ENCODE measurements at places on chromosomes 11 and 22.
A peak's percentile ranks its signal among the peaks of the same experiment; 100 is the strongest.

DNA sequence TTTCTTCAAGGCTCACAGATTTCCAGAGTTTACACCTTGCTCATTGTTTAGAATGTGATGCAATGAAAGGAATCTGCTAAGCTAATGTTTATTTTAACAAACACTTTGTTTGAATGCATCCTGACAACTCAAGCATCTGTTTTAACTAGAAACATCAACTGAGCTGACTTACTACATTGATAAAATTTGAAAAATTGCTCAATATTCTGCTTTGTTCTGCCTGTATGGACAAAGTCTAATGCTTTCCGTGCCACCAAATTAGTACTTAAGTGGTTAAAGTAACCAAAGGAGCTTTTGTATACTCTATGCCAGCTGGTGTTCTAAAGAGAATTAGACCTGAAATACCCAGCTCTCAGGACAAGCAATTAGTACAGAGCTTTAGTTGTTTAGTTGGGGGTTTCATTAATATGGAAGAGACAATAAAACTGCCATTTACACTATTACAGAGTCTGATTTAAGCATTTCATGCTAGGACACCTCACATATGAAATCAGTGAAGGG is 105.2 kb downstream of the MAML2 start:
- DNase-seq, result no peak

GRCh38 chr11:104817973-104818372 is 80.3 kb downstream of the CASP12 start:
- no peak for DNase-seq

GRCh38 chr22:19917389-19918138 is 24.0 kb upstream of the COMT start:
- DNase-seq, result no peak

DNA sequence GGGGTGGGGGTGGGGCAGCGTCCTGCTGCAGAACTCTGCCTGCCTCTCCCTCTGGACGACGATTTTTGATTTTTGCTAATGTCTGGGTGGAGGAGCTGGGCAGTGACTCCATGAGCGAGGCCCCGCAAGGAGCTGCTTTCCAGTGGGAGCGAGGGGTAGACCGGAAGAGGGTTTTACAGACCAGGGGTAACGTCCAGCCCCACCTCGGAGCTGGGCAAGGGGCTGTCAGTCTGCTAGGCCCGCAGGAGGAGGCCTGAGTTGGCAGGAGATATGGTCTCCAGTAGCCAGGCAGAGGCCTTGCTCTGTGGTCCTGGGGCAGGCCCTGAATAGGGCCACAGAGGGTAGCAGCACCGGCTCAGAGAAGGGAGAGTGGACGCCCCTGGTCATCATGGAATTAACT is 9.0 kb downstream of the MAPK8IP2 start:
- DNase-seq, result no peak

GRCh38 chr11:10716122-10716521 is 22.6 kb upstream of the IRAG1 start:
- DNase-seq, result no peak

GRCh38 chr11:38446336-38446735 is 1848.3 kb upstream of the RAG2 start:
- DNase-seq, result no peak

- no peak for DNase-seq
Observed at GRCh38 chr22:30875481-30876215, 92.9 kb downstream of the MORC2 start.

DNA sequence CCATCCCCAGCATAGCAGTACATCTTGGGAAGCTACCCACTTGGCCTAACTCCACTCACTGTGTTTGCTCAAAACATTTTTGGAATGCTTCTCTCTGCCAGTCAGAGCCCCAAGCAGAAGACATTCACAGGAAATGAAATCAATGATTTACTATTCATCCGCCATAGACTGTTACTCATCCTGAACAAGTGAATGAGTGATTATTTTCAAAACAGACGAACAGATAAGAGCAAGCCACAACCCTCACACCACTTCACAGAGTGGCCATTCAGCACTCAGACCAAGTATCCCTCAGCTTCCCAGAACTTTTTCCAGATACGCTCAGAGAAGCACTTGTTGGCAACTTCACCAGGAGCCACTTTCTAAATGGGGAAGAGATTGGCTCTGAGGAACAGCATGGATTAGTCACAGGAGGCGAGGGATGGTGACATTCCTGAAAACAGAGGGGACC is 13.0 kb upstream of the UBASH3B start:
- DNase-seq, result no peak

GRCh38 chr11:63866211-63866610 is 27.3 kb downstream of the MARK2 start:
- peak; percentile 44 for DNase-seq

GRCh38 chr22:42410708-42411107 is 21.5 kb downstream of the NFAM1 start:
- no peak for DNase-seq

GRCh38 chr11:22702031-22702430 is 35.6 kb downstream of the GAS2 start:
- DNase-seq, result no peak

DNA sequence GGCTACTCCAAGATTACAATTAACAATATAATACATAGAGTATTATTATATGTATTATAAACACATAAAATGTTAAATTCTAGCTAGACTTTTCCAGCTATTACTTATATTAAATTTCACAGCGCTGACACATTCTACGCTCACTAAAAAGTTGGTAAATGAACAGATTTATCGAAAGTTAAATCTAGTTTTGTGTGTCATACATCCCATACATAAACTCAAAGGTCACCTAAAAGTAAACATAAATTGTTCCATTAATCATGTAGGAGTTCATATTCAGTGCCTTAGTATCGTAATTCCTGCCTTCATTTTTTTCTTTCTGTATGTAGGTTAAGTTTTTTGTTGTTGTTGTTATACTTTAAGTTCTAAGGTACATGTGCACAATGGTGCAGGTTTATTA is 10.9 kb downstream of the FNBP4 start:
- DNase-seq, result no peak

DNA sequence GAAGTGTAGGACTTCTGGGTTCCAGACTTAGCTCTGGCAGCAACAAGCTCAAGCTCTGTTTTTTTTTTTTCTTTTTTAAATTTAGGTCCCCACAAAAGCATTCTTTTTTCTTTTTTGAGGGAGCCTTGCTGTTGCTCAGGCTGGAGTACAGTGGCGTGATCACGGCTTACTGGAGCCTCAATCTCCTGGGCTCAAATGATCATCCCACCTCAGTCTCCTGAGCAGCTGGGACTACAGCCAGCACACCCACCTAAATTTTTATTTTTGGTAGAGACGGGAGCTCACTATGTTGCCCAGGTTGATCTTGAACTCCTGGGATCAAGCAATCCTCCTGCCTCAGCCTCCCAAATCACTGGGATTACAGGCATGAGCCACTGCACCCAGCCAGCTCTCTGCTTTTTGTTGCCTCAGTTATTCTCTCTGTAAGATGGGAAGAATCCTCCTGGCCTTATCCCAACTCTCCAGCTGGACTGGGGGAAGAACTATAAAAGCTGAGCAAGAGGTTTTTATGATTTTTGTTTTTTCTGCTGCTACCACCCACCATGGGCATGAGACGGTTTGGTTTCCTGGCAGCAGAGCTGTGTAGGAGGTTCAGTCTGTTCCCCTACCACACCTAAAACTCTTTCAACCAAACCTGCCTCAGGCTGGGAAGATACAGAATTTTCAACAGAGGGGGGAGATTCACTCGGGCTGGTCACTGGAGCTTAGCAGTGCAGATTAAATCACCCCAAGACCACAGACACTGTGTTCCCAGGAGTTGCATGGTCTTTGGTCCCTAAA is 11.6 kb upstream of the MTFP1 start:
- DNase-seq, result no peak

DNA sequence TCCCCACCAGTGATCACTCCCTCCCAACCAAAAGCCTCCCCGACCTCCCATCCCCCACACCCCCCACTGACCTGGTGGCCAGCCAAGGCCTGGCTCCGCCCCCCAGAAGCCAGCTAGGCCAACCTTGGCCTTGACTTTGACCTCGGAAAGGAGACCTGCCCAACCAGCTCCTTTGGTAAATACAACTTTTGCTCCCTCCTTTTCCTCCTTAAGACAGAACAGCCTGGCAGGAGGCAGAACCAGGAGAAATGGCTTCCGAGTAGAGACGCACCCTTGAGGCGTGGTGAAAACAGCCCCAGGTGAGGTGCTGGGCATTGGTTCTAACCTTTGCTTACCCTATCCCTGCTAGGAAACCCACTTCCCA is 27.0 kb downstream of the PLEKHA7 start:
- DNase-seq, result no peak

DNA sequence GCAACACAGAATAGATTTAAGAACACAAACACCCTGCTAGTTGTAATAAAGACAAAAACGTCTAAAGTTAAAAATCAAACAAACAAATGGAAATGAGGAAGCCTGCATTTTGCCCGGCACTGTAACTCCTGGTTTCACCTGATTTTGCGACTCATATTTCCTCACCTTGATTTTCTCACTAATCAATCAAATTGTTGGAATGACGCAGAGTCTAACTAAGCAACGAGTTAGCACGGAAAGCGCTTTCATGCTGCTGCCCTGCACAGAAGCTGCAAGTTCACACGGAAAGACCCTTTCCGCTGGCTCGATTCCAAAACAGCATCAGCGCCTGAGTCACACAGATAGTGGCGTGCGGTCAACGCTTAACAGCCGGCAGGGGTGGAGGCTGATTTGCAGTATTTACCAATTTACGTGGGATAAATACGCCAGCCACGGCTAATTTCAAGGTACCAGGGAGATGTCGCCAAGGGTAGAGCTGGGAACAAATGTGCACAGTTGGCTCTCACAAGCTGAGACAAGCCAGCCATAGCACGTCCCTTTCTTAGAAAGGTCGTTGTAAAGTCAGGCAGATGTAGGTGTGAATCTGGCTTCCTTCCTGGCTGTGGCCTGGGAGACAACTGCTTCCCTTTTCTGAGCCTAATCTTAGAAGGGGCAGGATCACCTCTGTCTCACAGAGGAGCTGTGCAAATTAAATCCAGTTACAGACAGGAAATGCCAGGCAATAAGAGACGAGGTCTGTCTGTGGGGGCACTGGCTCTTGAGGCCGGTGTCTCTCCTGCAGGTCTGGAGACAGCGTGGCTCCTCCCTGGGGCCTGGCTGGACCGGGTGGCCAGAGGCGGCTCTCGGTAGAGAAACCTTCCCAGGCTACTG is 76.9 kb upstream of the TTLL12 start:
- peak; percentile 60 for DNase-seq

DNA sequence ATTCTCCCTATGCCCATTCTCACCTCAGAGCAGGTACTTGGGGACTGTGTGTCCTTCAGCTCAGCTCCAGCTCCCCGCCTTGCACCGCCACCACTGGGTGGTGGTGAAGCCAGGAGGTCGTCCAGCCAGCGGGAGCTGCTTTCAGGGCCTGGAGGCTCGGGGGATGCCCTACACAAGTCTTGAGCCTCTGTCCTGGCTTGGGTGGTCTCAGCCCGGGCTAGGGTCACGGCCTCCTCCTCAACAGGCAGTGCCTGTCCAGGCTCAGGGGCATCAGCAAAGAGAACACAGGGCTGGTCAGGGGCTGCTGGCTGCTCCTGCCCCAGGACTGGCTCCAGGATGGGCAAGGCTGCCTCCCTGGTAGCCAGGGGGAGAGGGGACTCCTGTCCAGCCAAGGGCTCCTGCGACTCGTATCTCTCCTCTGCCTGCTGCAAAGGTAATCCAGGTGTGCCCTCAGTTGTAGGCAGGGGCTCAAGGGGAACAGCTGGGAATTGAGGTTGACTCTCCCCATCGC is 12.2 kb downstream of the TNKS1BP1 start:
- no peak for DNase-seq

GRCh38 chr11:74696939-74697675 is 34.1 kb downstream of the CHRDL2 start:
- DNase-seq, result no peak

GRCh38 chr11:130729678-130730300 is 186.5 kb downstream of the SNX19 start:
- DNase-seq, result no peak

DNA sequence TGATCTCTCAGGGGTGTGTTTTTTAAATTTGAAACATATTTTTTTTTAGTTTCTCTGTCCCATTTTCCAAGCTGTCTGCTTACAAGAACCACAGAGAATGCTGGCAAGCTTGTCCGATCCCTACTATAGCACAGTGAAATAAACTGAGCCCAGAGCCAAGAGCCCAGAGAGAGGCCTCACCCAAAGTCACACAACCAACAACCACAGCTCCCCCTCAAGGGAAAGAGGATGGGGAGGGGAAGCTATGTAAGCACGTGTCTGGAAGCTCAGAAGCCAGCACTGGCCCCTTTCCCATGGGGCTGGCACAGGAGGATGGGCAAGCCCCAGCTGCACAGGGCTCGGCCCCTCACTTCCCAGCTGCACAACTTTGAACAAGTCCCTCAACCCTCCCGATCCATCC is 3.2 kb upstream of the SART1 start:
- no peak for DNase-seq

All from stimulated activated CD4-positive, alpha-beta T cell treated with anti-CD3 and anti-CD28 coated beads, Interleukin-1b, Interleukin-23, amount 100 ng/mL, for 1 hour (primary cell).